ENCODE measurements at places on chromosomes 3 and 15.

DNA sequence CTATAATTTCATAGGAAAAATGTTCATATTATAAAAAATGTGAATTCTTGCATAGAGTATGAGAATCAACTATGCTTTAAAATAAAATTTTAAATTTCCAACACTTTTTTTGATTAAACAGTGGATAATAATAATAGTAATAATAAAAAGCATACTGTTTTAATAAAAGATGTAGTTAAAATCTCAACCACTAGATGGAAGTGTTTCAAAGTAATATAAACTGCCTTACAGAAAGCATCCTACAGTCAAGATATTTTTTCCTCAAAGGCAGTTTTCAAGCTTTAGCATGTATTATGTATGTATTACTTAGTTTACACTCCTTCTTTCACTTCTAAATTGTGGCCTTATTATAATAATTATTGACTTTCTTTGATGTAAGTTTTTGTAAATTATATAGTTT is 217.5 kb downstream of the CHL1 start:
- H3K27ac ChIP-seq = no peak overlapping the region
- H3K27me3 ChIP-seq = peaks cover 37% of the 10 kb centered on the region
- H3K4me3 ChIP-seq = no peak overlapping the region
- no peak for DNase-seq
- H3K4me1 ChIP-seq = no peaks in the 10 kb centered on the region

DNA sequence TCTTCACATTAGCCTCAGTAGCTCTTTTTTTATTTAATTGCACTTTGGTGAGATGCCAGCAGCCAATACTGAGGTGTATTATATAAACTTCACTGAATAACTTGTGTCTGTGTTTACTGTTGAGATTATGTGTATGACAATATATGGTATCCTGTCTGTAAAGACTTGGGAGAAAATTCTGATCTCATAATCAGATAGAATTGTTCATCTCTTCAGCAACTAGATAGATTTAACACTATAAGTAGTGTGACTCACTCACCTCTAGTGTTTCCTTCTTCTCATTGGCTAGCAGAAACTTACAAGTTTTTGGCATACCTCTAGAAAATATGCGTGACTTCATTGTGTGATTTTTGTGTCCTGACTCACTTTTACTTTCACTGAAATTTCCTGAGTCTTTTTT is 67.6 kb upstream of the TGFBR2 start:
- peaks cover 8% of the 10 kb centered on the region for H3K4me1 ChIP-seq
- no peak for DNase-seq
- H3K27me3 ChIP-seq = no peaks in the 10 kb centered on the region
- no peak overlapping the region for H3K4me3 ChIP-seq
- H3K36me3 ChIP-seq = no peaks in the 10 kb centered on the region

DNA sequence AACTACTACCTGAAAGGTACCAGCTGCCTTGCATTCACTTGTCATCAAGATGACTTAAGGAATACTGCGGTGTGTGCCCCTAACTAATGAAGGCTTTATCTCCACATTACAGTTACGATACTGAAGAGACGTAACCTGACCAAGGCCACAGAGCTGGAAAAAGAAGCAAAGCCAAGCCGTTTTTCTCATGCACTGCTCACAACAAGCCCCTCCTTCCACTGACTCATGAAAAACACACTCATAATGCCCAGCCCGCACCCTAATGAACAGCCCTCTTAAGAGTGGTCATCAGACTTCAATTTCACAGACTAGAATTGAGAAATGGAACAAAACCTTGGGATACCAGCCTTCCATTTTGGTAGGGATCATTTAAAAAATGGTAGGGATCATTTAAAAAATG is 11.6 kb downstream of the PSMD6 start:
- peaks cover 22% of the 10 kb centered on the region for H3K36me3 ChIP-seq
- no peak for DNase-seq
- peak overlapping the region; percentile 72 for H3K27ac ChIP-seq
- no peaks in the 10 kb centered on the region for H3K4me1 ChIP-seq

- H3K4me1 ChIP-seq = no peaks in the 10 kb centered on the region
- H3K4me3 ChIP-seq = no peak overlapping the region
- peaks cover 6% of the 10 kb centered on the region for H3K36me3 ChIP-seq
- no peak overlapping the region for H3K27ac ChIP-seq
- no peak for DNase-seq
Measured at GRCh38 chr3:159486580-159486979, 502.1 kb upstream of the IL12A start.

GRCh38 chr3:134992586-134992985 is 197.5 kb downstream of the EPHB1 start:
- H3K4me3 ChIP-seq = no peak overlapping the region
- peak overlapping the region; percentile 22 for H3K27ac ChIP-seq
- DNase-seq = no peak
- H3K27me3 ChIP-seq = no peaks in the 10 kb centered on the region

DNA sequence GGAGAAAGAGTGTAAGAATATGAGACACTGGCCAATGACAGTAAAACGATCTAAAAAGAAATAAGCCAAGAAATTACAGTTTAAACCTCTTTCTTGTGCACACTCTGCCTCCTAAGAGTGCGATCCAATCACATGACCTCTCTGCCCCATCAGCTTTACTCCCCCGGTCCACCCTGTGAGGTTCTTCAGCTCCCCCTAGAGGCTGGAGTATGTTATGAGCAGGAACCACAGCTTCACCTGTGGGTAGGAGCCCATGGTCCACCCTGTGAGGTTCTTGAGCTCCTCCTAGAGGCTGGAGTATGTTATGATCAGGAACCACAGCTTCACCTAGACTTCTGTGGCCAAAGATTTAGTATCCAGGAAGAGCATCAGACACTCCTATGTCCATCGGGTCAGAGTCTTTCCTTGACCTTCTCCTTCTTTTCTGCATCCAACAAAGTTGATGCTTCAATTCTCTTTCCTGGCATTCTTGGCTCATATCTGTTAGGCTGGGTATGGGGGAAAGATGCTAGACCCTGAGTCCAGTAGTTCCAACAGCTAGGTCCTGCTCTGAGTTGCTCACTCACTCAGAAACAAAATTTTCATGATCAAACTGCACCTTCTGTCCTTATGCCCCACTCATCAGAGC is 164.0 kb downstream of the MINAR1 start:
- no peak overlapping the region for H3K27ac ChIP-seq
- no peaks in the 10 kb centered on the region for H3K36me3 ChIP-seq
- peak; percentile 19 for DNase-seq

- H3K27me3 ChIP-seq = no peaks in the 10 kb centered on the region
- H3K27ac ChIP-seq = peak overlapping the region; percentile 99
- no peaks in the 10 kb centered on the region for H3K36me3 ChIP-seq
- no peak for DNase-seq
- peak overlapping the region; percentile 99 for H3K4me3 ChIP-seq
Measured at GRCh38 chr3:142999881-143000280, 1.5 kb upstream of the U2SURP start.

GRCh38 chr3:99532246-99532645 is 106.1 kb upstream of the COL8A1 start:
- no peak overlapping the region for H3K4me3 ChIP-seq
- peaks cover 6% of the 10 kb centered on the region for H3K4me1 ChIP-seq
- H3K27me3 ChIP-seq = no peaks in the 10 kb centered on the region
- H3K27ac ChIP-seq = no peak overlapping the region

- no peak overlapping the region for H3K4me3 ChIP-seq
- H3K4me1 ChIP-seq = no peaks in the 10 kb centered on the region
- no peak overlapping the region for H3K27ac ChIP-seq
- no peak for DNase-seq
Measured at GRCh38 chr3:167780214-167780883, 44.8 kb downstream of the SERPINI1 start.

DNA sequence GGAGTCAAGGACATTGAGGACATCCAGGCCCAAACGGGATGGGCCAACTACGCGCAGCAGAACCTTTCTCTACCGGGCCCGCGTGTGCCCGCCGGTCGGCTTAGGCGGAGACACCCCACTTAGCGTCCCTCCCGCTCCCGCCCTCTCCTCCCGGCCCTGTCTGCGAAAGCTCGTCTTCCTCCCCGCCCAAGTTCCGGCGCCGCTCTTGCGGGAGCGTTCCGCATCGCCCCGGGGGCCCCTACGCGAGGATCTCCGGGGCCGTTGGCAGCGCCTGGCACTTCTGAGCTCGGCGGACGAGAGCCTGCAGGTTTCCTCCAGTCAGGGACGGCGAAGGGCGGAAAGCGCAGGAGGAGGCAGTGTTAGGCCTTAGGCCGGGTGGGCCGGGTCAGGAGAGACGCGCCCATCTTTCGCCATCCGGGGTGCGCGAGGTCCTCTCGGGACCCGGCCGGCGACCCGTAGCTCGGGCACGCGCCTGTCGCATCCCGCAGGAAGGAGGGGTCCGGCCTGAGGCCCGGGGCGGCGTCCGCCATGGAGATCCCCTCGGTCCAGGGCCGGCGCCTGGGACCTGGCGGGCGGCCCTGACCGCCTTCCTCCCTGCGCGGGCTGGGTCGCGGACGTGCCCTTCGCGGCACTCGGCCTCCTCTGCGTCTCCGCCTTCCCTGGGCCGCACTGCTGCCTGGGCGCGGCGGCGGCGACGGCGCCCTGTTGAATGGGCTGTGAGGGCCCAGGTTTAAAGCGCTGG is at the start of gene FEM1B:
Gene FEM1B, plus strand, starts transcription at position 143 of the 742 bp plus-strand sequence. CDS start 673 bp downstream, outside the sequence.
- H3K4me3 ChIP-seq = peak within 1 kb of the TSS; percentile 96
- H3K36me3 ChIP-seq = no peaks in the 10 kb centered on the region
- peak; percentile 75 for DNase-seq
- H3K27ac ChIP-seq = peak within 1 kb of the TSS; percentile 98
- H3K27me3 ChIP-seq = no peaks in the 10 kb centered on the region
- H3K4me1 ChIP-seq = peaks cover 54% of the 10 kb centered on the region

DNA sequence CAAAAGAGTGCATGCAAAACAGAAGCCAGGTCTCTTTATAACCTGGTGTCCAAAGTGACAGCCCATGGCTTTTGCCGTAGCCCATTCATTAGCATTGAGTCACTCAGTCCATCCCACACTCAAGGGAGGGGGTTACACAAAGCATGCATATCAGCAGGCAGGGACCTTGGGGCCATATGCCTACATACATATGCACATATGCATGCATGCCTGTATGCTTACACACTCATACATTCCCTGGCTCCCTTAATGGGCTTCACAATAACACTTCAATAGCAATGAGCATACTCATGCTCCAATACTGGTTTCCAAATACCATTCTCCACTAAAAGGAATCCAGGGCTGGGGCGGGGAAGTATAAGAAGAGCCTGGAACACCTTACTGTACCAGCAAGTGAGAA is 22.0 kb downstream of the TRPM1 start:
- no peaks in the 10 kb centered on the region for H3K36me3 ChIP-seq
- H3K4me1 ChIP-seq = peaks cover 9% of the 10 kb centered on the region
- DNase-seq = no peak
- H3K4me3 ChIP-seq = no peak overlapping the region

DNA sequence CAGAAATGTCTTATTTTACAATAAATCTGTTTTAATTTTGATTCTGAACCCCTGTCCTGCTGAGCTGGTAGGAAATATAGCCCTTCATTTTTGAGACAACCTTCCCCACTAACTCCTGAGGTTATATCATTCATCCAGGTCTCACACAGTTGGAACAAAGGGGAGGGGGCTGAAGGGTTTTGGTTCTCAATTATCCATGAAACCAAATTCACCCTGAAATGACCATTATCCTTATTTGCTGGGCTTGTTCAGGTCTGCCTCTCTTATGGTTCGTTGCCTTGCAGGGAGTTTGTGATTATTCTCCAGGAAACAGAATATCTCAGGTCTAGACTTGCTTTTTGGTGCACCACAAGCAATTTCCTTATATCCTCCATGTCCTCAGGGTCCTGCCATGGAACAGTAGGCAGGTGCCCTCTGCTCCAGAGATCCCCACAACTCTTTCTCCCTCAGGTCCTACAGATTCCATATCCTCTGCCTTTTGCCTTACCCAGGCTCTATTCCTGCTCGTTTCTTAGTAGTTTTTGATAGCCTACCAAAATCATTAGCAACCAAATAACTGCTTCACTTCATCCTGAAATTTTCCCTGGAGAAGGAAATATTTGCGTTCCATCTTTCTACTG is 94.4 kb downstream of the TGFBR2 start:
- H3K27ac ChIP-seq = no peak overlapping the region
- H3K4me1 ChIP-seq = no peaks in the 10 kb centered on the region
- no peak for DNase-seq
- H3K36me3 ChIP-seq = peaks cover 17% of the 10 kb centered on the region

GRCh38 chr3:61252836-61253235 is 1.6 kb upstream of the FHIT start:
- no peak for DNase-seq
- H3K27ac ChIP-seq = no peak overlapping the region
- H3K27me3 ChIP-seq = no peaks in the 10 kb centered on the region
- peaks cover 3% of the 10 kb centered on the region for H3K36me3 ChIP-seq
- H3K4me1 ChIP-seq = peaks cover 27% of the 10 kb centered on the region

DNA sequence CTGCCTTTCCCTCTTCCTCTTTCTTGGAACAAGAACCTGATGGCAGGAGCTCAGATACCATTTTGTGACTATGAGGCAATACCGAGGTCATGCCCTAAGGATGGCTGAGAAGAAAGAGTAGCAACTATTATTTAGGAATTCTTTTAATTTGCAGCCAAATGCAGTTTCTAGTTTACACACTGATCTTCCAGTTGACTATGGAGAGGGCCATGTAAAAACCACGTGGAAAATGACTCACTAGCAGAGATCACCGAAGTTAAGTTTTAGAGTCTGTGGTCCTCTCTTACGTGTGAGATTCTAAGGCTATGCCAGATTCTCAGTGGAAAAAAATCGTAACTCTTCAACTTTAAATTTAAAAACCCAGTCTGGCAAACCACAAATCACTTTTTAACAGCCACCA is 7.8 kb downstream of the BNC1 start:
- H3K27ac ChIP-seq = no peak overlapping the region
- no peaks in the 10 kb centered on the region for H3K36me3 ChIP-seq
- peaks cover 53% of the 10 kb centered on the region for H3K27me3 ChIP-seq
- no peaks in the 10 kb centered on the region for H3K4me1 ChIP-seq
- no peak for DNase-seq

- H3K27me3 ChIP-seq = no peaks in the 10 kb centered on the region
- H3K4me3 ChIP-seq = no peak overlapping the region
- DNase-seq = no peak
- H3K36me3 ChIP-seq = peaks cover 19% of the 10 kb centered on the region
Measured at GRCh38 chr3:37661615-37662306, 199.9 kb upstream of the CTDSPL start.

GRCh38 chr15:73388256-73388781 is 19.6 kb upstream of the HCN4 start:
- no peaks in the 10 kb centered on the region for H3K4me1 ChIP-seq
- peaks cover 57% of the 10 kb centered on the region for H3K27me3 ChIP-seq
- H3K36me3 ChIP-seq = no peaks in the 10 kb centered on the region
- no peak overlapping the region for H3K4me3 ChIP-seq
- no peak for DNase-seq

DNA sequence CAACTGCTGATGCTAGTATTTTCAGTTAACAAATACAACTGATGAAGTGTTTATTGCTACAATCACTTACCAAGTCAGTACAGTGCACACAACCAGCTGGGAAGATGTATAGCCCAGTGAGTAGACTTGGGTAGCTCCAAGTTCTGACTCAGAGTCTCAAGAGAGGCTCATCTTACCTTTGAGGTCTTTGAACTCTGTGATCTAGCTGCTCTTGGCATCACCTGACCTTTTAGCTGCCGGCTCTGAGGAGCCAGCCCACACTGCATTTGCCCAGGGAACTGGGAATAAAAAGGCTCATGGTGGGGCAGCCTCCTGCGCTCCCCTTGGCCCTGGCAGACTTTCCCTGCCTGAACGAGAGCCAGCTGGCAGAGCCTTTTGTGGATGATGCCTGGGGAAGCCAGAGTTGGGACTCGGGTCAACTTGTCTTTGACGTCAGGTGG is 82.6 kb downstream of the CEMIP start:
- H3K36me3 ChIP-seq = no peaks in the 10 kb centered on the region
- peaks cover 3% of the 10 kb centered on the region for H3K27me3 ChIP-seq

GRCh38 chr3:58999774-59000160 is 50.1 kb downstream of the CFAP20DC start:
- DNase-seq = no peak
- no peak overlapping the region for H3K27ac ChIP-seq
- H3K4me3 ChIP-seq = no peak overlapping the region
- H3K36me3 ChIP-seq = no peaks in the 10 kb centered on the region
- no peaks in the 10 kb centered on the region for H3K27me3 ChIP-seq

All from neural crest cell (in vitro differentiated cells).